ENCODE measurements at places on chromosomes 1 and 21.

GRCh38 chr1:232292818-232293217 is 337.1 kb downstream of the SIPA1L2 start:
- DNase-seq = no peak

- DNase-seq = no peak
Observed at GRCh38 chr21:19776076-19776475, 1222.1 kb upstream of the NCAM2 start.

- no peak for DNase-seq
Observed at GRCh38 chr1:29939079-29939478, 702.8 kb downstream of the PTPRU start.

GRCh38 chr1:89065079-89065868 is at the start of gene GBP1:
TSS of gene GBP1 (minus strand) at chr1:89065208. CDS start at chr1:89063234, 1,974 bp downstream.
- DNase-seq = no peak

GRCh38 chr1:221230605-221231004 is 351.4 kb downstream of the HLX start:
- DNase-seq = no peak

GRCh38 chr21:39232861-39233291 is 49.6 kb upstream of the PSMG1 start:
- no peak for DNase-seq

- DNase-seq = no peak
Observed at GRCh38 chr1:37123276-37124115, 89.2 kb upstream of the GRIK3 start.

GRCh38 chr1:62398377-62398776 is 38.5 kb upstream of the USP1 start:
- DNase-seq = no peak

DNA sequence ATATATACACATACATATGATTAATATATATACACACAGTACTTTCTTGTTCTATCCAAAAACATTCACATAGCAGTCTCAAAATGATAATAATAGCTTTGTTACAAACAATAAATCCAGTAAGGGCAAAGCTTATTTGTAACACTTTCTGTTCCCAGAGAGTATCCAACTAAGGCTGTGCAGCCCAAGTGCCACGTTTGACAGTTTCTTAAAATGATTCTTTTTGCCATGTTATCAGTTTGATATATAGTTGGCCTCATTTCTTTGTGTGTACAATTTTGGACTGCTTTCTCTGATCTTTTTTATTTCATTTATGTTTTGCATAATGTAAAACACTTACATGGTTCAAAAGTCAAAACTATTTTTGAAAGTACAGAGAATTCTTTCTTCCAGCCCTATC is 11.8 kb downstream of the KCNE1 start:
- DNase-seq = no peak

DNA sequence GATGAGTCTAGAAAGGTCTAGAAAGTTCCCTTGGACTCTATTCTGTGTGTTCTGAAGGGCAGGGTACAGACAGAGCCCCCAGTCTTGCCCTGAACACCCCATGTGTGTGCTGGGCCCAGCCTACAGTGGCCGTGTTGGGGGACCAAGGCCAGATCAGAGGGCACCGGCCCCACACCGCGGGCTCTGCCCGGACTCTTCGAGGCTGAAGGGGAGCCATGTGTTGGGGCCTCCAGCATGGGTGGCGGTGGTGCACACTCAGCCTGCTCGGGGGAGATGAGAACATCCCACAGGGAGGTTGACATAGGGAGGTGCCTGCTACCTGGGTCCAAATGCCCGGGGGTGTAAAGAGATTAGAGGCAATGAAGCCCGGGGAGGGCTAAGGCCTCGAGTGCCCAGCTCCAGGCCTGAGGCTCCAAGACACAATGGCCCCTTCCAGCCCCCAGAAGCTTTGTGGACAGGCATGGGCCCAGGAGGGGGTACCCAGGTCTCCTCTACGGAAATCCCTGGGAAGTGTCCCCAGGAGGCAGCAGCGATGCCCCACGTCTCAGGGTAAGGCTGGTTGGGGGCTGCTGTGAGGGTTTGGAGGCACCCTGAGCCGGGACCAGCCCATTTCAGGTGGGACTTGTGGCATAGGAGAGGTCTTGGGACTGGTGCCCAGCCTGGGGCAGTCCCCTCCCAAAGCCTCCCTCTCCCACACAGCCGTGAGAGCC is 12.1 kb downstream of the ARHGEF16 start:
- DNase-seq = no peak

Data from stimulated activated CD4-positive, alpha-beta T cell treated with anti-CD3 and anti-CD28 coated beads, TNF-alpha, amount 100 ng/mL, for 24 hours (primary cell).